ENCODE measurements at places on chromosomes 11 and 22.

DNA sequence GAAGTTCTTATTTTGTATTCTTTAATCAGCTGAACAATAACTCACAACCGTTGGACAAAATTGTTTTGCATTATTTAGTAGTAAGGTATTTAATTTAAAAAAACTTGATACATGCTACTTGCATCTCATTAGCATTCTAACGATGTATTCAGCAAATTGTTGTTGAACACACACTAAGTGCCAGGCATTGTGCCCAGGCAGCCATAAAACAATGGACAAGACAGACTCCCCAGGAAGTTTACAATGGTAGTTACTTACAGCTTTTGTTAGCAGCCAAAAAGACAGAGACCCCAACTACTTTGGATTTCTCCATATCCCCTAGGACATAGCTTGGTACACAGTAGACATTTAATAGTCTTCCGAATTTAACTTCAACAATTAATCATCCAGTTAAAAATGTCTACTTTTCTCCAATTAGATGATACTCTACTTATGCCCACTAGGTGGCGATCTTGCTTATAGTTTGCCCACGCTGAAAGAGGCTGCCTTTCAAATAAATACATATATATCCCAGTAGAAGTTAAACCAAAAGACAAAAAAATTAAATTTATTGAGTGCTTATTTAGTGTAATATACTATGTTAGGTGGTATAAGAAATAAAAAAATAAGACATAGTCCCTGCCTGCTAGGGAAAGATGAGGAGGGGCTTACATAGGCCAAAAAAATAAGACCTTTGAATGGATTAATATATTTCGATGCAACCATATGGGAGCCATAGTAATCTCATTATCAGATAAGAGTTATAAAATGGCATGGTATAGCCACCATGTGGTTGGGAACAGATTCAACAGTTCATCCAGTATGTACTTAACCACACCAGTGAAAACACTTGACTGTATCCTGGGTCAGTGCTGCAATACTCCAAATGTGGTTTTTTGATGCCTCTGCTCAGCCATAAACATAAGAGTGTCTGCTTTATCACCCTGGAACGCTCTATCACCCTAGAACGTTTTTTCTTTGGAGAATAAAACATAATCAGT, 2.0 kb upstream of the FJX1 start:
- DNase-seq: no peak

DNA sequence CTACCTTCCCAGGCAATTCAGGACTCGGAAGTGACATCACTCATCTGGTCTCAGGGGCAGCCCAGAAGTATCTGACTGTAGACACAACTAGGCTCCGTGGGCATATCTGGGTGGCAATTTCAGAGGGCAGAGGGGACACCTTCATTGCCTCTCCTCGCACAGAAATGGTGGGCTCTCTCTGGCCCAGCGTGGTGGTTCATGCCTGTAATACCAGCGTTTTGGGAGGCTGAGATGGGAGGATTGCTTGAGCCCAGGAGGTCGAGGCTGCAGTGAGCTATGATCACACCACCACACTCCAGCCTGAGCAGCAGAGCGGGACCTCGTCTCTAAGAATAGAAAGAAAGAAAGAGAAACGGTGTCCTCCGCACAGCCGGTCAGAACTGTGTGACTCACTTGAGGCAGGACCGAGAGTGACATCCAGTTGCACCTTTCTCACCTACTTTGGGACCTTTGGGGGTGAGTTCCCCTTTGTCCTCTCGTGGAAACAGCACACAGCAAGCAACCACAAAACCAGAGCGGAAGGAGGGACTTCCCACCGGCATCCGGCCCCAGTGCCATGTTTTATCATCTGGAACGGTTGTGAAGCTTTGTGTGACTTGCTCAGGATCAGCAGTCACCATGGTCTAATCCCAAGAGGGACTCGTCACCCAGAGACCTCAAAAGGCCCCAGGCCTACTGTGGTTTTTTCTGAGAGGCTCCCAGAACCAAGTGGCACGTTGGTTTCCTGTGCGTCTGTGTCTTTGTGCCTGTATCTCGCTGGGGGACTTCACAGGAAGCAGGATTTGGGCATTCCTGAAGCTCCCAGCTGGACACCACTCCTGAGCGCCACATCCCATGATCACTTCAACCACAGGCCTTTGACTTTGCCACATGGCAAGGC, 38.4 kb upstream of the EMID1 start:
- DNase-seq: no peak

DNA sequence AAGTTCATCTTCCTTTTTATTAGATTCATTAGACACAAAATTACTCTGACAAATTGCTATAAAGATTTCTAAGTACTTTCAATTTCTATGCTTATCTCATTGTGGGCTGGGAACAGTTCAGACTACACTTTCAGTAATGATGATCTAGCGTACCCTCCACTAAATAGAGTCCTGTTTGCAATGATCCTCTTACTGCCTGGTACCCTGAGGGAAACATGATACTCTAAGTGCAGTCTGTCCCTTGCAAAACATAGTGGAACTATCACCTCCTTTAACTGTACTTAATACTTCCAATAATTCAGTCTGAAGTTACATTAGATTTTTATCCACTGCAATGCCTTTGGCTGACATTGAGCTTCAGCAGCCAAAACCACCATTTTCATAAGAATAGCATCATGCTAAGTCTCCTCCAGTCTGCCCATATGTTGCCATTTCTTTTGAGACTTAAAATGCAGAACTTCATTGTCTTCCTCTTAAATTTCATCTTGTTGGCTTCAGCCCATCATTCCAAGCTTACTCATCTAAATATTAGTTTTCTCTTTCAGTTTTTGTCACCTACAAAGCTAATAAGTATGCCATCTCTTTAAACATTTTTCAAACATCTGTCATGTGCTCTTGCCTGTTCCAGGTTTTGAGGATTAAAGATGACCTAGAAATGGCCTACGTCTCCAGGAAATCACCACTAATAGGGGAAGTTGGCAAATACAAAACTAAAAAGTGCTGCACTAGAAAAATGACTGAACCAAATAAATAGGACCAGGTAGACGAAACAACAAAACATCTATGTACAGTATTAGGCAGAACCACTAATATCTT, 55.5 kb downstream of the PAK1 start:
- DNase-seq: no peak

- DNase-seq: no peak
Measured at GRCh38 chr22:37749831-37750595, 53.2 kb downstream of the TRIOBP start.

- no peak for DNase-seq
Measured at GRCh38 chr11:31641477-31642062, 132.0 kb downstream of the ELP4 start.

GRCh38 chr11:19701421-19701820, 11.2 kb upstream of the NAV2 start:
- DNase-seq: no peak

- DNase-seq: no peak
Measured at GRCh38 chr11:129252621-129253020, 60.5 kb upstream of the ARHGAP32 start.

DNA sequence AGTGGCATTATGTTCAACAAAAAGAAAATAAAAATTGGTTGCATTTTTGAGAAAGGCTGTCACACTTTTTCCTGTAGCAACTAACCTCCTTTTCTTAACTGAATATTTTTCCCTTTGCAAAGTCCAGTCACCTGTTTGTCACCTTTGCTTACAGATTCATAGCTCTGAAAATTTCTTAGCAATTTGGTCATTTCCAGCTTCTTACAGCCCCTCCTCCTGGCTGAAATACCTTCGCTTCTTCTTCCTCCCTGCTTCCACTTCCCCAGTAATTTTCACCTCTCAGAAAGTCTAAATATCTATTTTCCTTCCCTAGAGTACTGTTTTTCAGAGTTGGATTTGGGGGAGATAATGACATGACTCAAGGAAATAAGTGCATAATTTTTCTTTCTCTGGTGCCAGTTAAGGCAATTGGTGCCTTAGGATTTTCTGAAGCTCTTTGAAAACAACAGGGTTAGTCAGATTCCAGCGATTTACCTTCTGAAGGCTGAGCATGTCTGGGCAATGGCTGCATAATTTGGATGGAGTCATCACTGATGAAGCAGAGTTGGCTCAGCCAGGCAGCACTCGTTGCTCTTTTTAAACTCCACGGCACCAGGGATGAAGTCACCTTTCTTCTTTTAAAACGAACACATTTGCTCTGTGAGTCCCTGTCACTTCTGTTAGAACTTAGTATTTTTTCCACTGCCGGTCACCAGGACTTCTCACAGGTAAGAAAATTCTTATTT, 62.1 kb upstream of the AMOTL1 start:
- DNase-seq: no peak

DNA sequence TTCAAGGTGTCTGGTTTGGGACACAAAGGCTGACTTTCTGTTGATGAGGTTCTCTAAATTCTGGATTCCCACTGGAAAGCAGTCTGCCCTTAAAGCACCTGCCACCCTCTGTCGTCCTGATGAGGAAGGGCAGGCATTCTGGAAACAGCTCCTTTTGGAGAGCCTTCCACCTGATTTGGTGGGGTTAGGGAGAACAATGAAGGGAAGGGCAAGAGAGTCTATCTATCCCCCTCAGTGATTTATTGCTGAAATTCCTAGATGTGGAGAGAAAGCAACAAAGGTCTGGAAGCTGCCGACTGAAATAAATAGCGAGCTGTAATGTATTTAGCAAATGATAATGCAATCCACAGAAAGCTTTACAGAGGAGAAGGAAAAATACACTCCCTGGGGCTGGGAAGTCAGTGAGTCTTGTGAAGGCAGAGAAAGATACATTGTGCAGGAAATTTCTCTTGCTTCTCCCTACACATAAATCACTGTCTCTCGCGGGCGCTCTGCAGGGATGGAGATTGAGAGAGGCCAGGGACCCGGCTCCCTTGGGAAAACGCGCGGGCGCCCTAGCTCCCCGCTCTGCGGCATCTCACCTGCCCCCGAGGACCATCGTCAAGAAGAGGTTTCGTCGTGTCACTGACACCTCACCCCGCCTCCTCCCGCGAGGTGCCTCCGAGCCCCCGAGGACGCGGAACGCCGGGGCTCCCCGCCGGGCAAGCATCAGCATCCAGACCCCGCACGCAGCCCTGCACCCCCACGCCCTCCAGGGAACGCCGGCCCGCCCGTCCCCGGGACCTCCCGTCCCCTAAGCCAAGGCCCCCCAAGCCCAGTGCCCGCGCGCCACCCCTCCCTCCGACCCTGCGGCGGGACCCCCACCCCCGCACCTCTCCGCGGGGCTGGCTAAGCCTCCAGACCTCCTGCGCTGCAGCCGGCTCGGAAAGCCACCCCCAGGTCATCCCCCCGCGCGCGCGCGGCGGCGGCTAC, 673 bp downstream of the CDON start:
- DNase-seq: no peak
